RKO (cell line): ENCODE measurements at places on chromosomes 3 and 15.

DNA sequence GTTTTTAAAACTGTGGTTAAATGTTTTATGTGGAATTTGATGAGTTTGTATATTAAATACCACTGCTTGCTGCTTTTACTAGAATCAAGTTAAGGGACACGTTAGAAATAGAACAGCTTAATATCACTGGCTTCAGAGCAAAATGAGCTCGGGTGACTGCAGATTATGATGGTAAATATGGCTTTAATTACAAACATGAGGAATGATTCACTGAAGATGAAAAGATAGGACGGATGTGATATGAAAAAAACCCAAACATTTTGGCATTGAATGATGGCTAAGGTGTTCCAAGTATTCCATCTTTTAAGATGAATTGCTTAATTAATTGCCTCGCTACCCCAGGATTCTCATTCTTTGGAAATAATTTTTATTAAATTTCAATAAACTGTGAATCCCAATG, 33.7 kb downstream of the SLC24A1 start:
- DNase-seq: no peak

GRCh38 chr15:26806151-26806550, 33.3 kb upstream of the GABRB3 start:
- no peak for DNase-seq

- no peak for DNase-seq
These were observed 30.3 kb downstream of the RPN1 start for GRCh38 chr3:128620268-128620691.

- DNase-seq: no peak
These were observed 6.6 kb downstream of the OXTR start for GRCh38 chr3:8762607-8763377.

DNA sequence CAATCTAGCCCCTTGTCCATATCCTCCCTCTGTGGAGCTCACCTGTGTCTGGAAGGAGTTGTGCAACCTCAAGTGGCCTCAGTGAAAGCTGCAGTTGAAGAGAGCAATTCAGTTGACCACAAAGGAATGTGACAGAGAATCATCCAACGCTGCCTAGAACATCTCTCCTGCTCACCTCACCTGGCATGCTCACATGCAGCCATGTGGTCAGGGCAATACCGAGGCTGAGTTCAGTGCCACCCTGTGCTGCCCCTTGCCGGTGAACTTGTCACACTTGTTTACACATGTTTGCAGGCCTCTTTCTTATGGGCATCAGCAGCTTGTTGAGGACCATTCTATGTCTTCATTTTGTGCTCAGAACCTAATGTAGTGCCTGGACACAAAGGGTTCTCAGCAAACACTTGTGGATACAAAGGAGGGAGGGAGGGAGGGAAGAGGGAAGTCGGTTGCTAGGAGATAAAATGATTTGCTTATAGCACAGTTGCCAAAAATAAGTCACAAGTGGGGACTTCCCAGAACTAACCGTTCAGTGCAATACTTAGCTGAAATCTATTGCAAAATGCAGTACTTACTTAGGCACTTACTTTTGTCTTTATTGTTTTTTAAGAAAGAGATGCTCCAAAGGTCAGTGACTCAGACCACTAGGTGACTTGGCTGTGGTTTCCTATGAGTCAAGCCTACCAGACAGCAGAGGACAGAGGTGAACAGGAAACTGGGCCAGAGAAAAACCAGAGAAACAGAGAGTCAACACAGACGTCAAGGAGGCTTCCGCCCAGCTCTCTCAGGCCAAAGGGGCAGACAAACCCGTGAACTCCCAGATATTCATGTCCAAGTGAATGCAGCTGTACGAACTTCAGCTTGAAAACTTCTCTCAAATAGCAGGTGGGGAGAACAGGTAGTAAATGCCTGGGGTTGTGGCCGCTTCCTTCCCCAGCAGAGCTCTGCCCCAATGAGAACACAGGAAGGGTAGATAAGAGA, 227.8 kb upstream of the CTNNB1 start:
- peak; percentile 86 for DNase-seq

- DNase-seq: no peak
These were observed 76.6 kb downstream of the P3H2 start for GRCh38 chr3:190044142-190044541.

DNA sequence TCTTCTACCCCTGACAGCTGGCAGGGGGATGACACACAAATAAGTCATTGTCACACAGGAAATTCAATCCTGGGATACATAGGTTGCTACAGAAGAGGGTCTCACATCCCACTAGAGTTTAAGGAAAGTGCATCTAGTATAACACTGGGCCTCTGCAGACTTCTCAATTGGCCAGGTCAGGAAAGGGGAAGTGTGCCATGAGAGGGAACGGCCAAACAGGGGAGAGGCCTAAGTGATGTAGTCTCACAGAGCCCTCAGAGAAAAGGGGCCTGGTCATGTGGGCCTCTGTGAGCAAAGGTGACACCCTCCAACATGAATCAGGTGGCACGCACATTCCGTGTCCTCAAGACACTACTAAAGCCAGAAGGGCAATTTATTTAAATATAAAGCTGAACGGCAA, 11.2 kb downstream of the ZXDC start:
- DNase-seq: no peak

DNA sequence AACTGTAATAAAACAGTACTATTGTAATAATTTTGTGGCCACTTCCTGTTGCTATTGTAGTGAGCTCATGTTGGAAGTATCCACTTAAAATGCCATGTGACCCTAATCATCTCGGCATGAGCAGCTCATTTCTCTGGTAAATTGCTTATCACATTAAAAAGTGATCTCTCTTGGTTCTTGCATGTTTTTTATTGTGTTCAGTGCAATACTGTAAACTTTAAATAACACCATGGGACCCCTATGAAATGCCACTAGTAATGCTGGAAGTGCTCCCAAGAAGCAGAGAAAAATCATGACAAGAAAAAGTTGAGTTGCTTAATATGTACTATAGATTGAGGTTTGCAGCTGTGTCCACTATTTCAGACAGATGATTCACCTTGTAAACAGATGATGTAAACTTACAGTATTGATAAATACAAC, 45.6 kb downstream of the NMD3 start:
- peak; percentile 70 for DNase-seq

GRCh38 chr3:24773798-24774197, 279.1 kb upstream of the THRB start:
- DNase-seq: peak; percentile 83

DNA sequence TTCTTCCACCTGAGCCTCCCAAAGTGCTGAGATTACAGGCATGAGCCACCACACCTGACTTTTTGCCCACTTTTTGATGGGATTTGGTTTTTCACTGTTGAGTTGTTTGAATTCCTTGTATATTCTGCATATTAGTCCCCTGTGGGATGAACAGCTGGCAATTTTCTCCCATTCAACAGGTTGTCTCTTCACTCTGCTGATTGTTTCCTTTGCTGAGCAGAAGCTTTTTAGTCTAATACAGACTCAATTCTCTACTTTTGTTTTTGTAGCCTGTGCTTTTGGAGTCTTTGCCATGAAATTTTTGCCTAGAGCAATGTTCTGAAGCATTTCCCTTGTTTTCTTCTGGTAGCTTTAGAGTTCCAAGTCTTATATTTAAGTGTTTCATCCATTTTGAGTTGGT, 62.7 kb upstream of the MFGE8 start:
- DNase-seq: no peak

DNA sequence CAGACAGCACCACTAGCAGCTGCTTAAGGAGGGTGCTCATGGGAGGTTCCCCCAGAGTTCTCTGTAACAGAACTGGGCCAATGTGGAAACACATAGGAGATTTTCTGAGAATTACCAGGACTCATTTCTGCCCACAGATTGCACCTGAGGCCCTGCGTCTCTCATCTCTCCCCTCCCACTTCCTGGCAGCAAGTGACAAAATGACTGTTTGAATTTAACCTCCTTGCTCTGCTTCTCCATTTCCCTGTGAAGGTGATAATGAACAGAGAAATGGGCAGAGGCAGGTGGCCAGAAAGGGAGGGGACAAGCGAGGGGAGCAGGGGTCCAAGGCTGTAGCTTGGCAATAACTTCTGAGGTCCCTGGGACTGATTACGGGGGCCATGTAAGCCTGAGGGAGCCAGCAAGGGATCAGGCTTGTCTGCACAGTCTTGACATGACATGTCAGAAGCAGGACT, 8.0 kb downstream of the EPHB1 start:
- no peak for DNase-seq

DNA sequence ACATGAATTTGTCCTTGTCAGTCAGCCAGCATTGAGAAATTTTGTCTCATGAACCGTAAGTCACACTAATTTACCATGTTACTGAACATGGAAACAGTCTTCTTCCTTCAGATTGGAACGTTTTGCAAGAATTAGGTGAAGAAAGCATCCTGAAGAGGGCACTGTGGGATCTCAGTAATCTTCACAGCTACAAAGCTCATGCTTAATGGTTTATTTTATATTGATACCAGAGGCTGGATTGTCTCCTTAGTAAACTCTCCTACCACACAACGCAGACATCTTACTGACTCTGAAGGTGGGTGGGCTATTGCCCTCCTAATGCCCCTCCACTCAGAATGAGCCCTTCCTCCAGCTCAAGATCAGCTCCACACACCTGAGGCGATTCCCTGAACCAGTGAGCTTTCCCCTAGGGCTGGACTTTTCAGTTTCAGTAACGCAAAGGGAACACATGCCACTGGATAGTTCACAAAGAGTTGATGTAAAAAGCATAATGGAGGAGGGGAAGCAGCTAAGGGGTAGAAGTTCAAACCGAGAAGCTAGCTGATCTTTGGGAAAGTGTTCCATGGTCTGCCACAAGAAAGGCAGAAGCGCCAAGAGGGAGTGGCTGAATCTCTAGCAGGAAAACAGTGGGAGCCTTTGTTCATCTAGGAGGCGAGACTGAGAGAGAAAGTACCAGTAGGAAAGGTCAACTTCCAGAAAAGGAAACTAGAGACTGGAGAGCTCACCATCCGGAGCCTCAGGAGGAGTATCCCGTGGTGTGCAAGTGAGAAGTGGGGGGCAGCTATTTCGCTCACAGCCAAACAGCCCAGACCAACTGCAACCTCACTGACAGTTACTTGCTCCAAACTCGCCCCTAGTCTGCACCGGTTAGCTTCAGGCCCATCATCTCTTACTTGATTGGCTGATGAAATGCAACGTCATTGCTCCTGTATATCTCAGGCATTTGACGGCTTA, at the start of gene SLC9C1:
TSS of gene SLC9C1 (minus strand) at position 849 of the 954 bp plus-strand sequence. CDS start 7,425 bp downstream, outside the sequence.
- DNase-seq: peak; percentile 59

DNA sequence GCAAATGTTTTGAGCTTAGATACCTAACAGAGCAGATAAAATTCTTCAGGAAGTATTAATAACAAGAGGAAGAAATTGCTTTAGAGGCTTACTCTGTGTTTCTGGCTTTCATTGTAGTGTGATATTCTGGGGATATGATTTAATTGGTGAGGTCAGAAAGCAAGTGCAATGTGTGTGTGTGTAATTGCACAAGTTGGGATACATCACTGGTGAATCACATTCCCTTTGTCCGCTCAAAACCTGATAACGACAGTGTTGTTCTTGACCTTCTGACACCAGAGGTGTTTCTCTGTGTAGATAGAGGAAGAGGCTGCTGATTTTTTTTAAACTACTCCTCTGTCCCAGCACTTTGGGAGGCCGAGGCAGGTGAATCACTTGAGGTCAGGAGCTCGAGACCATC, 161.1 kb downstream of the CACNA2D3 start:
- no peak for DNase-seq

DNA sequence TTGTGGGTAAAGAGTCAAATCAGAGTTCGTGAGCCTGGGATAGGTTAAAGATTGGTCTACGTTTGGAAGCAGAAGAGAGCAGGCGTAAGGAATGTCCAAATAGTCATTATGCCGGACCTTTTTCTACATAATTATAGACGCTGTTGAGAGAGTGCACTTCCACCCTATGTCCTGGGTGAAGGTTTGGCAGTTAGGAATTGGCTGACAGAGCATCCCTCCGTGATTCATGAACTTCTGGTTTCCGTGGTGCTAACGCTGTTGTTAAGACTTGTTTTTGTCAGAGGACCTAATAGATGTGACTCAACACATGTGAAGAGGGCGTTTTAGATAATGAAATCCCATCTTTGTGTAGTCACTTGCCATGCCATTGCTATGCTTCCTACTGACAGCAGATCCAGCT, 1.1 kb downstream of the EAF1 start:
- peak; percentile 97 for DNase-seq

DNA sequence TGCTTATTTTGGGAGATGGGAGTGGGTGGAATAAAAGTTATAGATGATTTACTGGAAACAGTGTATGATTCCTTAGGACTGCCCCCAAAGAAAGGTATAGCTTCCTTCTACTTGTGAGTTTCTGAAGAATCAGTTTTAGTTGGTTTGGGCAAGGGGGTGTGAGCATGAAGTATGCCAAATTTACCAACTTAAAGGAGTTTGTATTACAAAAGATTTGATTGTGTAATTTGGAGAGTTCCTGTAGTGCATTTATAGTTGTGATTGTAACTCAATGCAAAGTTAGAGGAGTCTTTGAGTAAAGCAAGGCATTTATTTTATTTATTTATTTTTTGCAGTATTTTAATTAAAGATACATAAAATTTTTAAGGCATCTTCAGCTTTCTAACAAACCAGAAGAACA, 42.8 kb downstream of the TSC22D2 start:
- DNase-seq: no peak

DNA sequence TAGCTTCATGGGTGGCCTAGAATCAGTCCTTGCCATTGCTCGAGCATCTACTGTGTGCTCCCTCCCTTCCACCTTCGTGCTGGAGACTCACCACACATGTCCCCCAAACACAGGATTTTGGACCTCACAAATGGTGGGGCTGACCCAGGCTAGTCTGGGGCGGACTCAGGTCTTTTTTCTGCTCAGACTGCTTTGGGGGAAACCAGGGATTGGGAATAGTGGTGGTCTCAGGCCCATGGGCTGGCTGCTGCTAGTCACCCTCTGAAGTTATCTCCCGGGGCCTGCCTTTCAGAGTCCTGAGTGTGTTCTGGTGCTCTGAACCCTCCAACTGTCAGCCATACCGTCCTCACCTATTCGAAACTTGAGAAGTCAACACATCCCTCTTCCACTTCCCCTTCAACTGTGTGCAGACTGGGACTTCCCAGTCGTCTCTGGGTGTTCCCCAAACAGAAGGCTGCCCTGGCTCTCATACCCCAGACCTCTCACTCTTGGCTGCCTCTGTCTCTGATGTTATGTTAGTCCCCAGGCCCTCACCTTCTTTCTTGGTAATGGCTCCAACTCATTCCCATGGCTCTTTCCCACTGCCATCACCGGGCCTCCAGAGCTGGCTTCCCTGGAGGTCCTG, 46.0 kb downstream of the PPCDC start:
- no peak for DNase-seq

- DNase-seq: no peak
These were observed 8.2 kb upstream of the TMEM62 start for GRCh38 chr15:43125100-43125661.

- DNase-seq: no peak
These were observed 249.9 kb downstream of the OPA1 start for GRCh38 chr3:193842832-193843473.

- no peak for DNase-seq
These were observed 8.0 kb downstream of the IGSF10 start for GRCh38 chr3:151452841-151453240.

GRCh38 chr3:69997631-69998307, 1.8 kb upstream of the SAMMSON start:
- no peak for DNase-seq

- peak; percentile 86 for DNase-seq
These were observed 1.4 kb upstream of the PARP14 start for GRCh38 chr3:122679085-122679881.
